Stimulated activated CD8-positive, alpha-beta memory T cell treated with anti-CD3 and anti-CD28 coated beads, Interleukin-7, amount 100 ng/mL, for 48 hours (primary cell): ENCODE measurements at places on chromosomes 7 and 10.

DNA sequence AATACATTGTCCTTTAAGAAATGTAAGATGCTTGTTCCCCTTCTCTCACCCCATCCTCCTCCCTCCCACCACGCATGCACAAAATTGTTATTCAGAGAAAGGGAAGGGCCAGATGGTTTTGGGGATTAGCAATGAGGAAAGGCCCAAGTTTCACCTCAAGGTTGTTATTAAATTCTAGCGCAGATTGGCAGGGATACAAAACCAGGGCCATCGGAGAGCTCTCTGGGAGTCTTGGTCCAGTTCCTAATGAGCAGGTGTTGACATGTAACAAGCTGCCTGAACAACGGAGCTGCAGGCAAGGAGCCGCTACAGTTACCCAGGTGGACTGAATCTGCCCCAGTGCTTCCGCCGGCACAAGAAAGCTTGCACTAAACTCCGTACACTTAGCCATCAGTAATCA lies 9.7 kb upstream of the ANK3 start:
- DNase-seq, result no peak

- DNase-seq, result no peak
Observed at GRCh38 chr7:18623389-18623788, 127.8 kb downstream of the HDAC9 start.

GRCh38 chr7:69928621-69929020 lies 330.3 kb downstream of the AUTS2 start:
- DNase-seq, result no peak

GRCh38 chr7:128914566-128915151 lies 4.2 kb upstream of the KCP start:
- DNase-seq, result no peak

DNA sequence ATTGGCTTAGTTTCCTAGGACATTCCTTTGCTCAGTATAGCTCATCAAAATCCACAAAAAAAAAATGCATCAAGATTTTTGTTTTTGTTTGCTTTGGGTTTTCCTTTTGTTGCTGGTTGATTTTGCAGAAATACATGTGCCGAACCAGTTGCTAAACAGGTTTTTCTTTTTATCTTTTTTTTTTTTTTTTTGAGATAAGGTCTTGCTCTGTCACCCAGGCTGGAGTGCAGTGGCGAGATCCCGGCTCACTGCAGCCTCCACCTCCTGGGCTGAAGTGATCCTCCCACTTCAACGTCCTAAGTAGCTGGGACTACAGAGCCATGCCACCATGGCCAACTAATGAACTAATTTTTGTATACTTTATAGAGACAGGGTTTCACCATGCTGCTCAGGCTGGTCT lies 8.3 kb downstream of the CSTF2T start:
- DNase-seq, result no peak

- DNase-seq, result no peak
Observed at GRCh38 chr7:108805808-108806397, 236.2 kb downstream of the DNAJB9 start.

GRCh38 chr10:15188603-15189002 lies 20.1 kb upstream of the NMT2 start:
- no peak for DNase-seq

GRCh38 chr10:76010703-76011102 lies 579.3 kb downstream of the LRMDA start:
- DNase-seq, result no peak

GRCh38 chr10:8462565-8462964 lies 408.1 kb downstream of the GATA3 start:
- DNase-seq, result no peak

DNA sequence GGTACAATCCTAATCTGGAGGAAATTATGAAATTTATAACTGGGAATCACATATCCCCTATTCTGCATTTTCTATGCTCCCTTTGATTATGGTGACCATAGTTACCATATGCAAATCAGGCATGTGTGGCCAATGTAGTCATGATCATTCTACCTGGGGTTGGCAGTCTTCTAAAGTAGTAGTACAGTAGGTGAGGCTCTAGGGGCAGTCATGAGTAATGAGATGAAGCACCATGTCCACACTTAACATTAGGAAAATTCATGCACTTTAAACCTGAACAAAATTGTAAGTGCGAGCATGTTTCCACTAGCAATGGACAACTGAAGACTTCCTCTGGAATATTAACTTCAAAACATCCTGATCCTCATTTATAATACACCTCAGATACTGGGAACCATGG lies 545.9 kb downstream of the SUGCT start:
- DNase-seq, result no peak

DNA sequence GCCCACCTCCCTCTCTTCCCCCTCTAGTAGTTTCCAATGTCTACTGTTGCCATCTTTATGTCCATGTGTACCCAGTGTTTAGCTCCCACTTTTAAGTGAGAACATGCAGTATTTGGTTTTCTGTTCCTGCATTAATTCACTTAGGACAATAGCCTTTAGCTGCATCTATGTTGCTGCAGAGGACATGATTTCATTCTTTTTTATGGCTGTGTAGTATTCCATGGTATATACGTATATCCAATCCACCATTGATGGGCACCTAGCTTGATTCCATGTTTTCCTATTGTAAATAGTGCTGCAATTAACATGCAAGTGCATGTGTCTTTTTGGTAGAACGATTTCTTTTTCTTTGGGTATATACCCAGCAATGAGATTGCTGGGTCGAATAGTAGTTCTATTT lies 170.4 kb downstream of the NOC3L start:
- no peak for DNase-seq
